Germinal center (tissue), 1 donor: ENCODE measurements at places on chromosomes 7 and 10.

DNA sequence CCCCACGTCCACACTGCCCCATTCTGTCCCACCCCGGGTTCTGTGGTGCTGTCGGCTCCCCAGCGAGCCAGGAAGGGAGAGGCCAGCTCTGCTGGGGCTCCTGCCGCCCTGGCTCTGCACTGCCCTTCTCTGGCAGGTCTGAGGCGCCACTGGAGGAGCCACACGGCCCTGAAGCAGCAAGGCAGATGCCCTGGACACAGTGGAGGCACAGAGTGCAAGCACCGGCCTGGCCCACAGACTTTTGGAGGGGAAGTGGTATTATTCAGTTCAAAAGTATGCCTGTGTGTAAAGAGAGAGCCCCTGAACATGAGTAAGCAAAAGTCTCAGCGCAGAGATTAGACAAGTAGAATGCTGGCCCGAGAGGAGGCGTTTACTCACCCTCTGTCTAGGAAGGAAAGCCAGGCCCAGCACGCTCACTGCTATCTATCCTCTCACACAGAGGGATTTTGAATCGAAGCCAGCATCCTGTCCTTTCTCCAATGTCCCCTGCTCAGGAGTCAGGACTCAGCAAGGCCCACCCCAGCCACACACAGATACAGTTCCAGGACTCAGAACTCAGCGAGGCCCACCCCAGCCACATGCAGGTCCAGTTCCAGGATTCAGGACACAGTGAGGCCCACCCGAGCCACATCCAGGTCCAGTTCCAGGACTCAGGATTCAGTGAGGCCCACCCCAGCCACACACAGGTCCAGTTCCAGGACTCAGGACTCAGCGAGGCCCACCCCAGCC is 115.0 kb downstream of the EGFR start:
- no peak for DNase-seq

GRCh38 chr10:76491216-76491615 is 1059.8 kb downstream of the LRMDA start:
- no peak for DNase-seq

- peak; percentile 37 for DNase-seq
These were observed 18.5 kb upstream of the TNS3 start for GRCh38 chr7:47600199-47601118.

GRCh38 chr7:4959306-4959705 is 319 bp upstream of the MMD2 start:
- no peak for DNase-seq

- DNase-seq = no peak
These were observed 868 bp downstream of the MYO1G start for GRCh38 chr7:44977959-44978335.

GRCh38 chr7:35738889-35739288 is 44.0 kb upstream of the HERPUD2 start:
- DNase-seq = no peak
